Stimulated activated CD4-positive, alpha-beta T cell treated with anti-CD3 and anti-CD28 coated beads, Interleukin-4, amount 100 ng/mL, for 4 hours (primary cell): ENCODE measurements at places on chromosomes 2 and 18.

DNA sequence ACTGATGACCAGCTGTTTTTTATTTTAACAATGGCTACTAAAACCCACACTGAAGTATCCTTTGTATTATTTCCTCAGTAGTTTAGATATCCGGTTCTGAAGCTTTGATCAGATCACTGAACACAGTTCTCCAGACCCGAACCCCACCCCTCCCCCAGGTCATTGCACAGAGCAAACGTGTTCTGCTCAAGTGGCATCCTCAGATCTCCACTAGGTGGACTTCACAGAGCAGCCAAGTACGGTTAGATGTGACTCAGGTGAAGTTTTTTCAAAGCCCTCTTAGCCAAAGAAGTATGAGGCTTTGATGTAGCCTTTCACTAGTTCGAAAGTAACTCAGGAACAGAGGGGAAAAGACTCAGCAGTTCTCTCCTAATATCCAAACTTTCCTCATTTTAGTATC lies 142.7 kb upstream of the NRP2 start:
- no peak for DNase-seq

DNA sequence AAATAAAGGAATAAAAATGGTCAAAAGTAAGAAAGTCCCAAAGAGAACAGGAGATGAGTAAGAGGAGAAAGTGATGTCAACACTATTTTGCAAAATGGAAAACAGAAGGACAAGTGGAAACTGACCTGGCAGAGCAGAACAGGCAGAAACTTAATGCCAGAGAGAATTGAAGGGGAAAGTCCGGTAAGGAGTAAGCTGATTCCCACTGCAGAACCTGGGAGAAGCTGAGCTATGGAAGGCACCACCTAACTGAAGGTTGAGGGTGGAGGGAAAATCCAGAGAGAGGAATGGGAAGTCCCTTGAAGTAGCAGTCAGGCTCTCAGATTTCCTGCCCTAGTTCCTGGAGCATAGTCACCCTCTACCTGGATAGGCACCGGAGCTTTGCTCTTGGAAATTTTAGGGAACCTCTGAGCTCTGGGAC lies 59.8 kb downstream of the MOGAT1 start:
- DNase-seq, result no peak

DNA sequence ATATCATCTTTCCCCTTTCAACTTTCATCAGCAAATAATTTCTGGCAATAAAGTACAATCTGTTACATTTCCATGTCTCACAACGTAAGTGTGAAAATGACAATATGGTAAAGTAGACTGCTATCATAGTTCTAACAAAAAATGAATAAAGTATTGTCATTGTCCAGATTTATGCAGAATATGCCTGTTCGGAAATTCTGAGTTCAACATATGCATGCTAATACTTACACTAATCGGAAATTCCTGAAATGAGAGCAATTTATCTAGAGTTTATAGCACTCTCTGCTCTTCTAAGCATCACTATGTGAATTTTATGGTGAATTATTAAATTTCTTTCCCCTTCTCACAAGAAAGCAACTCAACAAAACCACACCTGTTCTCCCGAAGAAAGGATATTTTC lies 8.1 kb downstream of the CWC22 start:
- no peak for DNase-seq

GRCh38 chr2:9703701-9704221 lies 73.0 kb upstream of the YWHAQ start:
- DNase-seq, result no peak

GRCh38 chr18:77131100-77131651 lies 1.4 kb downstream of the MBP start:
- DNase-seq, result peak; percentile 42

DNA sequence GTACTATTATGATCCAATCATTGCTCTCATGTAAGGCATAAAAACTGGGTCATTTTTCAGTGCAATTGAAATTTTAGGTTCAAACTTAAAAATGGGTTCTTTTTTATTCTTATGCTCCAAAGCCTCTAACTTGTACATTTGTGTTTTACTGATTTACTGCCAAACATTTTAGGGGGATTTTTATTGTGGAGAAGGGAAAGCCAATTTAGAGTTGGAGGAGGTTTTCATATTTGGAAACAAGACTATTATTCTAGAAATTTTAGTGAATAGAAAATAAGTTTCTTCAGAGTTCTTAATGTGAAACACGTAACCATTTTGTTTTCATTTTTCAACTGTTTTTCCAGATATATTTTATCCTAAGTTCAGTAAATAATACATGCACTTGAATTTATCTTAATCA lies 138.6 kb downstream of the DOCK10 start:
- DNase-seq, result no peak

GRCh38 chr2:108222261-108222660 lies 17.5 kb upstream of the SULT1C3 start:
- no peak for DNase-seq

GRCh38 chr2:134479696-134480330 lies 225.9 kb downstream of the MGAT5 start:
- no peak for DNase-seq

GRCh38 chr2:173119069-173119807 lies 43.6 kb downstream of the MAP3K20 start:
- DNase-seq, result no peak

GRCh38 chr18:76458522-76459311 lies 36.3 kb downstream of the ZNF516 start:
- no peak for DNase-seq

GRCh38 chr2:107349329-107349728 lies 463.4 kb upstream of the ST6GAL2 start:
- no peak for DNase-seq

GRCh38 chr18:24427484-24427883 lies 1.0 kb downstream of the IMPACT start:
- no peak for DNase-seq

DNA sequence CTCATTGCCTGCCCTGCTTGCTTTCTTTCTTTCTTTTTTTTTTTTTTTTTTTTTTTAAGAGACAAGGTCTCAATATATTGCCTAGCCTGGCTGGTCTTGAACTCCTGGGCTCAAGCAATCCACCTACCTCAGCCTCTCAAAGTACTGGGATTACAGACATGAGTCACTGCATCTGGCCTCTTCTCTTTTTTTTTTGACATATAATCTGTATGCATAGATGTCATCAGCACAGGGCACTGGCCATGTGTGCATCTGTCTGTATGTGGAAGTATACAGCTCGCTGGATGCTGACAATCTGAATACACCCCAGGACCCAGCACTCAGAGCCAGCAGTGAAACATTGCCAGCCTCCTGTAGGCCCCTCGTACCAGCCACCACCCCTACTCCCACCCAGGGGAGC lies 49.5 kb downstream of the TFCP2L1 start:
- DNase-seq, result no peak

DNA sequence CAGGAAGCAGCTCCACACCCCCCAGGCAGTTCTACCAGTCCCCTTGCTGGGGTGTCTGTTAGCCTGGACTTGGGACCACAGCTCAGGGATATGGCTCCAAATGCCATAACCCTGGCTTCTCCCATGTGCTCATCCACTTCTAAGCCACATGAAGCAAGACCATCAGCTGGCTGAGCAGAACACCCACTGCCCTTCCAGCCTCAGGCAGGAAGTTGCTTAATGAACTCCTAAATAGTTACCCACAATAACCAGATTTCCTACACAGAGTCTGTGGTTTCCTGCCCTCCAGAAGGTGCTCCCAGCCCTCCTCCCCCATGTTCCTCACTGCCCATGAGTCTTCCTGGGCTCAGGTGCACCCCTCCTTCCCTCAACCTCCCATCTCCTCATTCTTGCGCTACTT lies 98.3 kb upstream of the EPC2 start:
- DNase-seq, result no peak

GRCh38 chr2:203126996-203127395 lies 111.8 kb upstream of the CYP20A1 start:
- DNase-seq, result no peak

DNA sequence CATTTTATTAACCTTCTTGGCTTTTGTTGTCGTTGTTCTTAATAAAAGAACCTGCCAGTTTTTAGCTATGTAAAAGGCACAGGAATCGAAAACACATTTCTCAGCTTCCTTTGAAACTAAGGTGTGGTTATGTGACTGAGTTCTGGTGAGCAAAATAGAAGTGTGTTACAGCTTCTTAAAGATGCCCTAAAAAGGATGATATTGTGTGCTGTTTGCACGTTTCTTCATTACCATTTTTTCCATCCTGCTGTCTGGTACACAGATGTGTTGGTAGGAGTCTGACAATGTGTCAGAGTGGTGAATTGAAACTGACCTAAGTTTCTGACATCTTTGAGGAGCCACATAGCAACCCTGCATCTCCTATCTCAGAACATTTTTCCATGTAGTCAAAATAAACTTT lies 380.6 kb downstream of the SUCLG1 start:
- DNase-seq, result no peak

- DNase-seq, result no peak
Measured at GRCh38 chr2:225354281-225354774, 45.2 kb upstream of the NYAP2 start.

- DNase-seq, result no peak
Measured at GRCh38 chr2:159091381-159091780, 122.9 kb downstream of the TANC1 start.

DNA sequence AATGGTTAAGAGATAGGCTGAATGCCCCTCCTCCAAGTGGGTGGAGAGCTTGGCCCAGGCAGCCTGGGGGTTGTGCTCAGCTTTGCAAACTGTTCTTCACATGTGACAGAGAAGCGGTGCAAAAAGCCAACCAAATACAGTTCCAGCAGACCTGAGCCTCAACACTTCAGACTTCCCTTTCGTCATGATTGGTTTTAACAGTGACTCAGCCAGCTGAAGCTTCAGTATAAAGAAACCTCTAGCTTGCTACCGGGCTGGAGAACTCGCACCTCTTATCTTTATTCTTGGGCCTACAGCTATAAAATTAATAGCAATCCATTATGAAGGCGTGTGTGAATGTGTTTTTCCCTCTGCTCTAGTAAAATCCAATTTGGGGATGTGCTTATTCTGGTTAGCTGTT lies 20.0 kb downstream of the SETBP1 start:
- no peak for DNase-seq

GRCh38 chr2:8469709-8470493 lies 212.0 kb upstream of the ID2 start:
- no peak for DNase-seq

- DNase-seq, result no peak
Measured at GRCh38 chr2:154452906-154453493, 245.5 kb upstream of the KCNJ3 start.

GRCh38 chr2:111667542-111668273 lies 216.3 kb downstream of the ANAPC1 start:
- DNase-seq, result no peak

DNA sequence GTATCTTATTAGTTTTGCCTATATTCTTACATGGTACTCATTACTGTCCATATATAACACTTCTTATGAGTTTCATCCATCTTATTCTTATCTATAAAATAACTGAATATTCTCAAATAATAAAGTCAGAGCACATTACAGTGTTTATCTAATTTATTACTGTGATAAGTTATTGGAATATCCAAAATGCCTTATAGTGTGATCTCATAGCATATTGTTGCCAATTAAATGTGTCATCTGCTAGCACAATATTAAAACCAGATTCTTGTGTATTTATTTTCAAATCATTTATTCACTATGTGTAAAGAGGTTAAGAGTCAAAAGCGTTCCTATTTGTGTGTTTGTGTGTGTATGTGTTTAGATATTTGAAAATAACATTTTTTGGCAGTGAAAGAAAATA lies 151.9 kb downstream of the WDR7 start:
- DNase-seq, result no peak

DNA sequence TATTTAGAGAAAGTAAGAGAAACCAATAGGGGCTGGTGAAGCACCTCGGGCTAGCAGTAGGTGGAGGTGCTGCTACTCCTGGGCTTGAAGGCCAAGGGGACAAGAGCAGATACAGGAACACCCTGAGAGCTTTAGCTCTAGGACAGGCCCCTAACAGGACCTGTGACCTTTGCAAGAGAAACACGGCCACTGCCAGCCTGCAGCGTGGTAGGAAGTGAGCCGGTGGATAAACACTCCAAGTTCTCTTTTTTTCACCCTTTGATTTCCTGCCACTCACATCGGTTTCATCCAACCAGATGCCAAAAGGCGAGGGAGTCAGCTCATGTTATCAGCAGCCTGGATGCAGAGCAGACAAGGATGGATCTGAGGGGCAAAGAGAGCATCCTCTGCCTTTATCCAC lies 66.8 kb upstream of the SPRED2 start:
- DNase-seq, result no peak

DNA sequence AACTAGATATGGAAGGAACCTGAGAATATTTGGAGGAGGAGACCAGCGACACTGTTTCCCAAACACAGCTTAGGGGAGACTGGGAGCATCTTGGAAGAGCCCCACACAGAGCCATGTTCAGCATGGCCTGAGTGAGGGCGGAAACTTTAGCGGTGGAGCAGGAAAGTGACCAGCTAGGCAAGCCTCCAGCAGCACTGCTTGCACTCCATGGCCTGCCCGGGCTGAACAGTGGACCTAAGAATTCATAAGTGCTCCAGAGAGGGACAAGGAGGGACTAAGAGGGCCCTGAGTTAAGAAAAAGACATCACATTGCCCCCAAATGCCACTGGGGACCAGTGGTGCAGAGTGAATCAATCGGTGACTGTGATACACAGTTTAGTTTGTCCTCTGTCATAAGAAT lies 566.4 kb downstream of the TNS1 start:
- DNase-seq, result no peak
